NCI-H2107 (cell line): ENCODE measurements at places on chromosomes 2 and 18.

DNA sequence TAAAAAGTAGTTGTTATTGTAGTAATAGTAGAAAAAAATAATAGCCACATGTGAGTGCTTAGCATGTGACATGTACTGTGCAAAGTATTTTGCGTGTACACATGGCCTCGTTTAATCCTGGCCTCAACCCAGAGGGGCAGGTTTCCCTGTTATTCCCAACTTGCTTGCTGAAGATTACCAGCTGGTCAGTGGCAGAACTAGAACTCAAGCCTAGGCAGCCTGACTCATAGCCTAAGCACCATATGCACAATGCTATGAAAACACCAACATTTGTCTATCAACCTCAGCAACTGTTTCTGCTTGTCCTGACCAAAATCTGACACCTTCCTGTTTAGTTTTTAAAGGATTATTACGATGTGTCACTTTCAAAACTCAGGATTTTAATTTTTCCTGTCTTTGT lies 234.9 kb upstream of the SMAD7 start:
- DNase-seq = no peak

- DNase-seq = no peak
These were observed 9.9 kb upstream of the WNT6 start for GRCh38 chr2:218849721-218850120.

- DNase-seq = no peak
These were observed 79.6 kb downstream of the DNER start for GRCh38 chr2:229634601-229635370.

- no peak for DNase-seq
These were observed 105.7 kb downstream of the DYNAP start for GRCh38 chr18:54696616-54697293.

GRCh38 chr2:18149660-18150246 lies 271.3 kb downstream of the KCNS3 start:
- peak; percentile 3 for DNase-seq

GRCh38 chr2:86118130-86118529 lies 12.1 kb downstream of the PTCD3 start:
- no peak for DNase-seq

DNA sequence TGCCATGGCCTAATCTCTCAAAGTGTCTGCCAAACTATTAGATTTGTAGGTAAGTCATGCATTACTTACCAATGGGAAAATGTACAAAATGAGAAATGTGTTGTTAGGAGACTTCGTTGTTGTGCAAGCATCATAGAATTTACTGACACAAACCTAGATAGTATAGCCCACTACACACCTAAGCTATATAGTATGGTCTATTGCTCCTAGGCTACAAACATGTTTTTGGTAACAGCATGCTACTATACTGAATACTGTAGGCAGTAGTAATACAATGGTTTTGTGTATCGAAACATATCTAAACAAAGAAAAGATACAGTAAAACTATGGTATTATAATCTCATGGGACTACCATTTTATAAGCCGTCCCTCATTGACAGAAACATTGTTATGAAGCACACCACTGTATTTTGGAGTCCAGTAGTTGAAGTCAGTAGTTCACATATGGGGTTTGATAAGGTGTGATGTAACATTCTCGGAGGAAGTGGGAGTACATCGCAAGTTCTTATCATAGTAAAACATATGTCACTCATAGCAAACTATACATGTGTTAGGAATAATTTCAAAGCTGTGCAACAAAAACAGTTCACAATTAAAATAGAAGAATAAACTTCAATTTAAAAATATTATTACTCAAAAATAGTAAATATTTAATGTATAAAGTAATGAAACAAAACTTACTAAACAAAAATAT lies 12.0 kb upstream of the GTF2A1L start:
- no peak for DNase-seq

- DNase-seq = no peak
These were observed 169.5 kb upstream of the AGAP1 start for GRCh38 chr2:235324324-235324723.

- no peak for DNase-seq
These were observed 337.8 kb upstream of the CDH2 start for GRCh38 chr18:28514699-28515098.

- no peak for DNase-seq
These were observed 885.6 kb upstream of the VRK2 start for GRCh38 chr2:57160976-57161375.

DNA sequence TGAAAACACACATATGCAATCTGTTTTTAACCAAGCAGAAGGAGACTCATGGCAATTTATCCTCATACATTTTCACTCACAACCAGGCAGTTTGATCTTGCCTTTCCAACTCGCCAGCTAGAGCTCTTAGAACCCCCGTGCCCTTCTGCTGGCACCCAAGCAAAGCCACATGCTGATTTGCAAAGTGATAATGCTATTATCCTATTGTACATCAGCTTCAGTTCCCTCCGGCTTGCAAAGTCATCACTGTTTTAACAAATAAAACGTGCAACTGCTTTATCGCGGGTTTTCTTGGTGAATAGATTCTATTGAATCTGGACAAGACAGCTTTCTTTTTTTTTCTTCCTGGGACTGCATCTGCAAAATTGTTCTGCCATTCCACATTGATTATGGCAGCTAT lies 314.6 kb downstream of the LNPK start:
- no peak for DNase-seq

DNA sequence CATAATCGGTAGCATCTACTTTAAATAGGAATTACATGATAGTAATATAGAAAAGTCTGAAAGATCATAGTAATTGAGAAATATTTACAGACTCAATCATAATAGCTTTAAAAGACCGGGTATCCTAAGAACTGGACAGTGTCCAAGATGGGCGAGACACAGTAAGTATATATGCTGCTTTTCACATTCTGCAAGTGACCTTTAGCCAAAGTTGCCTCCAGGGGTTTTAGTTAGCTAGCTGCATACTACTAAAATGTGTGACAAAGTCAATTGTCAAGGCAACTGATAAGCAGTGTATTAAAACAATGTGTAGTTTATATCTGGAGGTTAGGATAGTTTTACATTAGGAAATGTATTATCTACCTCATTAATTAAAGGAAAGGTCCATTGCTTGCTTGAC lies 24.6 kb downstream of the CD302 start:
- DNase-seq = no peak

DNA sequence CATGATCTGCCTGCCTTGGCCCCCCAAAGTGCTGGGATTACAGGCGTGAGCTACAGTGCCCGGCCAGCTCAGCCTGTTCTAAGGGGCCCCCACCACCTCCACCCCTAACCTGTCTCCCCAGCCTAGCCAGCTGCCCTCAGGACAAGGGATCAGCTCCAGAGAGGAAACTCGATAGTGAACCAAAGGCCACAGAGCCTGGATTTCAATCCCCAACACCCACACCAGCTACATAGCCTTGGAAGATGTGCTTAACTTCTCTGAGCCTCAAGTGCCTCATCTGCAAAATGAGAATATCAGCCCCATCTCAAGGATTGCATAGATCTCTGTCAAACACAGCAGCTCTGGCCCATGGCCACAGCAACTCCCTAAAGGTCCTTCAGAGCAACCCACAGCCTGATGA lies 32.0 kb downstream of the BIN1 start:
- DNase-seq = no peak

DNA sequence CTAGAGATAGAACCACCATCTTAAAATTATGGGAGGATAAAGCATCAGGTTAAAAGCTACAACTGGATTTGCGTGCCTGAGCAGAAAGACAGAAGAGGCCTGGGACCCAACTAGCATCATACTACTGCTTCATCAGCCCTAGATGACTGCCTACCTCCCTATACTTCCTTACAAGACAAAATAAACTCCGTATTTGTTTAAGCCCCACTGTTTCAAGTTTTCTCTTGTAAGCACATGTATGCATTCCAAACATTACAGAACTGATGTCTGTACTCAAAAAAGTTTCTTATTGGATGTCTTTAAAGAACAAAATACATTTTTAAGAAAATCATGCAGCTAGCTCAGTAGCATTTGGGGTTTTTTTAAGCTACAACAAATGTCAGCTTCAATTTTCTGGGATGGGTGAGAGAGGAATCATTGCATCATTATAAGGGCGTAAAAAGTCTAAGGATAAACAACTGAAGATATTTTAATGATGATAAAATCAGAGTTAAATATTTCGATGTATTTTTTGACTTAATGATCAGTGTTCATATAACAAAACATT lies 213.1 kb downstream of the EXOC6B start:
- no peak for DNase-seq

GRCh38 chr2:3492951-3493614 lies 26.2 kb downstream of the ADI1 start:
- DNase-seq = no peak

- no peak for DNase-seq
These were observed 64.3 kb downstream of the NFATC1 start for GRCh38 chr18:79459946-79460480.

GRCh38 chr2:68980956-68981355 lies 6.5 kb downstream of the GKN1 start:
- DNase-seq = peak; percentile 23

- no peak for DNase-seq
These were observed 395.8 kb downstream of the MTX2 start for GRCh38 chr2:176665086-176665485.

DNA sequence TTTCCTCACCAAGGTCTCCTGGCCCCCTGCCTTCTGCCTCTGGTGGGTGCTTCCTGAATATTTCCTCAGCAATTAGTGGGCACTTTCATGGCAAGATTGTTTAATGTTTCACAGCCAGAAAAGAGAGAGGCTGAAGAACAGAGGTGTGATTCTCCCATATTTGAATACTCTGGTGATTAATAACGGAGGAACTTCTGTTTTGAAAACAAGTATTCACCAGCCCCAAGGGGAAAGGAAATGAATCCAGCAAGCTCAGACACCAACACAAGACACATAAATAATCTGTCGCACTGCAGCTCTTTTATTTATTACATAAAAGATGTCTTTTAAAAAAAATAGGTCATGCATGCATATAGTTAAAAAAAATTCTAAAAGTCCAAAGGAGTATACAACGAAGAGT lies 57.7 kb downstream of the MRPL35 start:
- no peak for DNase-seq

- DNase-seq = no peak
These were observed 4.4 kb downstream of the ACTR3 start for GRCh38 chr2:113894156-113894743.

- no peak for DNase-seq
These were observed 552.9 kb upstream of the TNP1 start for GRCh38 chr2:217412721-217413120.

GRCh38 chr18:63137999-63138435 lies 181.6 kb downstream of the BCL2 start:
- no peak for DNase-seq

DNA sequence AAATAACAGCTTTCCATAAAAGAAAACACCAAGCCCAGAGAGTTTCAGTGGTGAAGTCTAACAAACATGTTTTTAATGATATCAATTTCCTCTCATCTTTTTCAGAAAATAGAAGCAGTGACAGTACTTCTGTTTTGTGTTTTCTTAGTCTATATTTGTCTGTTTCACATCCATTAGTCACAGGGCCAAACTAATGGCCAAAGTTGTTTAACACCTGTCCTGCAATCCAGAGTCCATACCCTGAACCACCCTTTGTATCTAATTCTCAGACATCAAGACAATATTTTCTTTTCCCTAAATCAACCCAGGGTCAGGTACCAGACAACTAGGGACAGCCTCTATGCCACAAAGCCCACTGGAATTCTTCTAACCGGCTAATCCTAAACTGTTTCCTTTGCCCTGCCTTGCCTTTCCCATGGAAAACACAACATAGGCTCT lies 25.9 kb downstream of the TMSB10 start:
- no peak for DNase-seq

DNA sequence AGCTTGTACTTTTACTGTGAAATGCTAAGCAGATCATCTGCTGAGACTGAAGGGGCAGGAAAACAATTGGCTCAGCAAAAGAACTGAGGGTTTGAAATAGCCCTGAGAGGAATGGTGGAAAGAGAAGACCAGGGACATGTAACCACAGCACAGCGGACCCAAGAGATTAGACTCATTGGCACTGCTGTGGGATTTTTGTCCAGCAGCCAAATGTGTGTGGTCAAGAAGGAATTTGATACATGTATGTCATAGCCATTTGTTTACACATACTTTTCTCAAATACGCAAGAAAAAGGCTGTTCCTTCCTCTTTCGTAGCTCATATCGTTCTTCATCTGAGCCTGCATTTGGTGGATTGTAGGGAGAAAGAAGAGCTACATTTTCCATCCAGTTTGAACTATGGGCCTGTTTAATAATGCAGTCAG lies 73.8 kb downstream of the TRABD2A start:
- DNase-seq = no peak

GRCh38 chr2:239773228-239774141 lies 251.7 kb downstream of the NDUFA10 start:
- DNase-seq = no peak

DNA sequence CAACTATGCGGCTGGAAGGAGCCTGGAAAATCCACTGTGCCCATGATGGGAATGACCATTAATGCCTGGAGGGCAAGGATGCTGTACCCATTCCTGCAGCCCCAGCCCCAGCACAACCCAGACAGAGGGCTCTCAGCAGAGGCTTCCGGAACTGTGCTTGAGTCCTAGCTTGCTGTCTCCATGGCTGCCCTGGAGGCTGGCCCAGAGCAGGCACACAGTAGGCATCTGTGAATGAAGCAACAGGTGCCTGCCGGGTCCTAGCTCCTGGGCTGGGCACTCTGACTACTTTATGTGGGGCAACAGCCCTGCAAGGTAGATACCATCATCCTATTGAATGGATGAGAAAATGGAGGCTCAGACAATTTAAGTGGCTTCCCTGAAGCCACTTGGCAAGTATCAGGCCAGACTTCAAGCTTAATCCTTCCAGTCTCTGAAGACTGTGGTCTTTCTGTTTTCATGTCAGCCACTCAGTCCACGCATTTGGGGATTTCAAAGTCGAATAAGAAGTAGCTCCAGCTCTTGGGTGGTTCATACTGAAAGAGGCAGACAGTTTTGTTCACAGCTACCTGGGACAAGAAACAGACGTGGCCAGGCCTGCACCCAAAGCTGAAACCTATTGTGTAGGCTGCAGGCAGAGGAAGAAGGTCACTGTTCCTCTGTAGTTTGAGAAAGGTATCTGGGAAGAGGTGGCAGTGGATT lies 237.5 kb downstream of the ZBTB7C start:
- DNase-seq = no peak

DNA sequence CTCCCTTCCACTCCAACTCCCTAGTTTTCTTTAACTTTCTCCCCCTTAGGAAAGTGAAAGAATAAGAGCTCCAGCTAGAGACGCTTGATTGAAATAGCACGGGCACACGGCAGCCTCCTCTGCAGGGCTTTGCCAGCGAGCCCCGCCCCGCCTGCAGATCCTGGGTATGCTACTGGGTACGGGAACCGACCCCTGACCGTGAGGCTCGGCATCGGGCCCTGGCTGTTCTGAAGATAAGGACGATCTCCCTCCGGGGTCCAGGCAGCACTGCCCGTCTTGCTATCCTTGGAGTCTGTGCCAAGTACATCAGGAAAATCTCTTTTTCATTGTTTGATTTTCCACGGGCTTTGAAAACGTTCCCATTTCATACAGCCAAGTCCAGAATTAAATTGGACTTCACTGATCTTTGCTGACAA lies 284.5 kb downstream of the MTX2 start:
- DNase-seq = peak; percentile 62

- DNase-seq = no peak
These were observed 126.6 kb upstream of the PDE1A start for GRCh38 chr2:182553483-182553882.
